Stimulated activated CD8-positive, alpha-beta memory T cell treated with anti-CD3 and anti-CD28 coated beads, Interleukin-4, amount 100 ng/mL, for 1 hour (primary cell): ENCODE measurements at places on chromosomes 2 and 18.

DNA sequence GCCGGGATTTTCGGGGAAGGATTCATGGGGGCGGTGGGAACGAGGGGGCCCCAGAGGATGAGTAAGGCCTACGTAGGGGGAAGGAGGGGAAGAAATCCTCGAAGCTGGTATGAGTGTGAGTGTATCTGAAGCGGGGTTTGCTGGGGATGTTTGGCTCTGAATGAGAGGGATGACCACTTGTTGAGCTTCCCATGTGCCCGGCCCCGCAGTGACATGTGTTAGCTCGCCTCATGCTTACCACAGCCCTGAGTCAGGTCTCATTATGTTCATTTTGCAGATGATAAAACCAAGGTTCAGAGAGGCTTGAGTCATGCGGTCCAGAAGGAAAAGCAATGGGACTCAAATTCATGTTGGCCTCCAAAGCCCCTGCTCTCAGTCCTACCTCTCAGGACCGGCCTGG is 214.7 kb downstream of the BCL2 start:
- DNase-seq, result no peak

DNA sequence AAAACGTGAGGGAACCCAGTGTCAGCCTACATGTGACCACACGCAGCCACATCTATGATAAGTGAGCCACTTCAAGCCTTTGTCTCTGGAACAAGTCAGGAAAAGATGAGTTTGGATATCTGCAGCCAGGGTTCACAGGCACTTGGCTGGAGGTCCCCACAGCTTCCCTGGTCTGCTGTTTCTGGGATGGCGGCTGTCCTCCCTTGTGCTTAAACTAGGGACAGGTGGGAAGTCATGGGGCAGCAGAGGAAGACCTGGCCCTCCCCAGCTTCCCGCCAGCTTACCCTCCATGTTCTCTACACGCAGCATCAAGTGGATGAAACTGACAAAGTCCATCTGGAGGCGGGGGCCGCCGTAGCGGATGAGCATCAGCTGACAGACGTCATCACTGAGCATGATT is 38.5 kb upstream of the GALNT14 start:
- no peak for DNase-seq

DNA sequence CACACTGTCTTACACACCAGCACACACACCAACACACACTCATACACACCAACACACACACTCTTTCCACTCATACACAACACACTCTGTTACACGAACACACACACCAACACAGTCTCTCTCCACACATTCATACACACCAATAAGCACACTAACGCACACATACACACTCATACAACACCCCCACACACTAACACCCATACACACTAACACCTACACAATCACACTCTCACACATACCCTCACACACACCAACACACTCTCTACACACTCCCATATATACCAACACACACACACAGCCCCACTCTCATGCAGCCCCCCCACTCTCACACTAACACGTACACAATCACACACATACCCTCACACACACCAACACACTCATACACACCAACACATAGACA is 123.8 kb downstream of the DYSF start:
- no peak for DNase-seq

- DNase-seq, result no peak
Measured at GRCh38 chr2:131034122-131035051, 58.9 kb downstream of the FAM168B start.

DNA sequence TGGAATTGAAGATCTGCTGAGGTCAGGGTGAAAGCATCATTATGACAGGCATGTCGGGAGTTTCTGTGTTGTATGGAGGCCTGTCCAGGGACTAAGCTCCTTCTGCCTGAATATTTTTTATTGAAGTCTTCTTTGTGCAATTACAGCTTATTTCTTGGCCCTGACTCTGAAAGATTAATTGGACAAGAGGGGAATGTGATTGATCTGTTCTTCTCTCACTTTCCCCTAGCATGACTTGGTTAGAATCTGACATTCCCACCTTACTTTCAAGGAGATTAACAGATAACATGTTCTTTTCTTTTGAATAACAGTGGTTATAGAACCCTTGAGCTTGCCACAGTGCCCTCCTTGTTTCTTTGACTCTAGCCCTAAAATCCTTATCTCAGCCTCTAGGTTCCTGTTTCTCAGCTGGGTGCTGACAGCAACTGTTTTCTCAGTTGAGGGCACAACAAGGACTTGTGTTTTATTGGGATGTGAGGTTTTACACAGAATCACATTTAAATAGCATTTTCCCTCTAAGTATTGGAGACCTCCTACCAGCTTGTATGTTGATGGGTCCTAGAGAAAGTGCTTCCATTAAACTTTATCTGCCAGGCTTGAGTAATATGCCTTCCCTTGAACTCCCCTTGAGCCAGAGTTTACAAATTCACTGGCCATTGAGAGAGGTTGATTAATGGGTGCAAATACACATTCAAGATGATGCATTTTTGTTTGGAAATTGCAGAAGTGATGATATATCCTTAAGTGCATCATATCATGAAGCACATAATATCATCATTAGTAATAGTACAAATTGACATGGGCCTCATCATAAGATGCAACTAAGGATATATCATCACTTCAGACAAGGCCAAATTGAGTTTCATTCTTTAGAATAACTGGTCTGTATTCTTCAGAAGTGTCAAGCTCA is 12.5 kb downstream of the TTLL4 start:
- no peak for DNase-seq
